ENCODE measurements at places on chromosomes 7 and 10. TPM values are rescaled to one million over a fixed set of nuclear protein-coding genes. Genes with fewer than 3 reads are reported as not detected.
A peak's percentile ranks its signal among the peaks of the same experiment; 100 is the strongest.

The RNLS gene
- 4.7 TPM for total RNA-seq

DNA sequence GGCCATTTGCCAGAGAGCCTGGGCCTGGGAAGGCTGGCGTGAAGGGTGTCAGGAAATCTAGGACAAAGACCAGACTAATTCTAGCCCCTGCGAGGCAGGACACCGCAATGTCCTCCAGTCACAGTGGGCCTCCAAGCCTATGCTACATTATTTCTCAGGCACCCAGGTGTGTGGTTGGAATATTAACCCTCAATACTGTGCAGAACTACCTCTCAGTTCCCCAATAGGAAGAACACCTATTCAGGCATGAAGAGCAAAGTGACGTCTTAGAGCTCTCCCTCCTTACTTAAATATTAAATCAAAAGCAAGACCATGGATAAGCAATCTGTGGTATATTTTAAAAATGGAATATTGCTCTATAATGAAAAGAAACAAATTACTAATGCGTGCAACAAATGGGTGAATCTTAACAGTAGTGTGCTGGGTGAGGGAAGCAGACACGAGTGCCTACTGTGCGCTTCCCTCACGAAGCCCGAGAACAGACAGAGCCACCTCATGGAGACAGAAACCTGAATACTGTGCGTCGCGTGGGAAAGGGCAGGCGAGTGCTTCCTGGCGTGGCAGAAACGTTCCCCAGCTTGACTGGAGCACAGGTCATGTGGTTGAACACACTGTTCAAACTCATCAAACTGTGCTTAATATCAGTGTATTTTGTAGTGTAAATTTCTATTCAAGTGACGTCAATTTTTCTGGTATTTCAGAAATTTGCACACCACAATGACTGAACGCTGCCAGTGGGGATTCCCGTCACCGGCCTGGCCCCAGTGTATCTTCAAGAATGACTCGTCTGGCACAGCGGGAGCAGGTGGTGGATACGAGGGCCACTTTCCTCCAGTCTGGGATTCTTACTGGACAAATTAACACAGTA is 15.5 kb upstream of the PTPRN2 start:
- no peak overlapping the region for H3K27ac ChIP-seq
- H3K27me3 ChIP-seq: no peaks in the 10 kb centered on the region
- H3K4me3 ChIP-seq: no peak overlapping the region
- no peaks in the 10 kb centered on the region for H3K4me1 ChIP-seq
- no peaks in the 10 kb centered on the region for H3K36me3 ChIP-seq

The PLAC9 gene
- 2.7 TPM for total RNA-seq

The CRPPA gene
- 1.7 TPM for total RNA-seq

The CUX1 gene
- total RNA-seq: 46.4 TPM

The PHYHIPL gene
- total RNA-seq: 5.9 TPM

- H3K27ac ChIP-seq: no peak overlapping the region
- H3K27me3 ChIP-seq: no peaks in the 10 kb centered on the region
- H3K4me1 ChIP-seq: no peaks in the 10 kb centered on the region
- peak; percentile 14 for DNase-seq
- no peaks in the 10 kb centered on the region for H3K36me3 ChIP-seq
- H3K4me3 ChIP-seq: no peak overlapping the region
These were observed 82.6 kb upstream of the PCGF5 start for GRCh38 chr10:91137822-91138221.

DNA sequence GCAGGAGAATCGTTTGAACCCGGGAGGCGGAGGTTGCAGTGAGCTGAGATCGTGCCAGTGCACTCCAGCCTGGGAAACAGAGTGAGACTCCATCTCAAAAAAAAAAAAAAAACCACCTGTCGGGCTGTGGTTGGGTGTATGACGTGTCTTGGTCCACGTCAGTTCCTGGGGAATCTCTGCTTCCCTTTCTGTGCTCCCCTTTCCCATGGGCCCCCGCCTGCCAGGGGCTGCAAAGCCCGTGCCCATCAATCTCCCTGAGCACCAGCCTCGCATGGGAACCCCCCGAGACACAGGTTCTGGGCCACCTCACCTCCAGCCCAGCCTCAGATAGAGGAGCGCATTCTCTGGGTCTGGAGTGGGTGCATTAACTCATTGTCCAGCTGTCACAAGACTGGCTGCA is 2.3 kb upstream of the SH2B2 start:
- no peaks in the 10 kb centered on the region for H3K36me3 ChIP-seq
- no peak for DNase-seq
- H3K27ac ChIP-seq: no peak overlapping the region

DNA sequence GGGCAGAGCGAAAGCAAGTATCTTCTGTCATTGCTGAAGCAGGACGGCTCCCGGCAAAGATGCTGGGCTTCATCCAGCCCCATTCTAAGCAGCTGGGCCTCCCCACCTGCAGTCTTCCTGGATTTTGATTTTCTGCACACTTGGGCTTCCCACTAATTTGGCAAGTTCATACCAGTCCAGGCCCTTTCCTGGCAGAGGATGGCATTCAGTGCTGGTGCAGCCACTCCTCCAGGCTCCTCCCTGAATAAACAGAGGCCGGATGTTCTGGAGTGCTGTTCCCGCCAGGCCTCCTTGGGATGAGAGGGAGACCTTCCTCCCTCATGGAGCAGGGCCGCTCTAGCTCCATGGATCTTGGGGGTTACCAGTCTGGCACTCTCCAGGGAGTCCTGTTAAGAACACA is 3.4 kb downstream of the BAG3 start:
- no peaks in the 10 kb centered on the region for H3K27me3 ChIP-seq
- no peak overlapping the region for H3K4me3 ChIP-seq
- H3K4me1 ChIP-seq: peaks cover 31% of the 10 kb centered on the region
- no peak for DNase-seq
- H3K27ac ChIP-seq: no peak overlapping the region

DNA sequence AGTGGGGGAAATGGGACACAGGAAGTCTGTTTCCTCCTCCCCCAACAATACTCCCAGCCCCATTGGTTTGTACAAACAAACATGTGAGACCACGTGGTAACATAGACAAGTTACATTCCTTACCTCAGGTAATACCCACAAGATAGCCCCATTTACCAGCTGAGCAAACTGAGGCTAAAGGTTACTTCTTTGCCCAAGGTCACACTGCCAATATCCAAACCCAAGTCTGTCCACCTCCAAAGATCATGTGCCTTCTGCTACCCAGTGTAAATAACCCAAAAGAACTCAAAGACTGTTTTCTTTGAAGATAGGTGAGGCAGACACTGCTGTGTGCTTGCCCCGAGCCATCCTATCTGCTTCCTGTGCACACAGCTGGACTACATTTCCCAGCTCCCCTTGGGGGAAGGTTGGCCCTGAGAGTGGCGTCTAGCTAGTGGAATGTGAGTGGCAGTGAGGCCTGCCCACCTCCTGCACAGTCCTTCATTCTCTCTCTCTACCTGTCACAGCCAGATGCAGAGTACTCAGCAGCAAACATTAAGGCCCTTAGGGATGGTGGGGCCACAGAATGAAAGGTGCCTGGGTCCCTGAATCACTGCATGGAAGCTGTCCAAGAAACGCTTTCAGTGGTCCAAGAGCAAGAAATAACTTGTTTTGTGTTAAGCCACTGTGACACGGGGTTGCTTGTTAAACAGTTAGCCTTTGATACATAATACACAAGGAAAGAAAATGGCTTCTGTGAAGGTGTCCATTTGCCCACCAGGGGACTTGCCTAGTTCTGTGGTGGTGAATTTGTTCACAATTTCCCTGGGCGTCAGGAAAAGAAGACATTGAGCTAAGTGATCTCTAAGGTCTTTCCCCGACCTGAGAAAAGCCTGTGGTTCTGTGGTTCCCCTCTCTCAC is 257.7 kb upstream of the NFE2L3 start:
- H3K4me1 ChIP-seq: peaks cover 5% of the 10 kb centered on the region
- H3K4me3 ChIP-seq: no peak overlapping the region
- H3K27ac ChIP-seq: peak overlapping the region; percentile 61
- DNase-seq: peak; percentile 60

Measured in pancreas (tissue), 10 donors.